EH (cell line): ENCODE measurements at places on chromosomes 1 and 21.
A peak's percentile ranks its signal among the peaks of the same experiment; 100 is the strongest.

DNA sequence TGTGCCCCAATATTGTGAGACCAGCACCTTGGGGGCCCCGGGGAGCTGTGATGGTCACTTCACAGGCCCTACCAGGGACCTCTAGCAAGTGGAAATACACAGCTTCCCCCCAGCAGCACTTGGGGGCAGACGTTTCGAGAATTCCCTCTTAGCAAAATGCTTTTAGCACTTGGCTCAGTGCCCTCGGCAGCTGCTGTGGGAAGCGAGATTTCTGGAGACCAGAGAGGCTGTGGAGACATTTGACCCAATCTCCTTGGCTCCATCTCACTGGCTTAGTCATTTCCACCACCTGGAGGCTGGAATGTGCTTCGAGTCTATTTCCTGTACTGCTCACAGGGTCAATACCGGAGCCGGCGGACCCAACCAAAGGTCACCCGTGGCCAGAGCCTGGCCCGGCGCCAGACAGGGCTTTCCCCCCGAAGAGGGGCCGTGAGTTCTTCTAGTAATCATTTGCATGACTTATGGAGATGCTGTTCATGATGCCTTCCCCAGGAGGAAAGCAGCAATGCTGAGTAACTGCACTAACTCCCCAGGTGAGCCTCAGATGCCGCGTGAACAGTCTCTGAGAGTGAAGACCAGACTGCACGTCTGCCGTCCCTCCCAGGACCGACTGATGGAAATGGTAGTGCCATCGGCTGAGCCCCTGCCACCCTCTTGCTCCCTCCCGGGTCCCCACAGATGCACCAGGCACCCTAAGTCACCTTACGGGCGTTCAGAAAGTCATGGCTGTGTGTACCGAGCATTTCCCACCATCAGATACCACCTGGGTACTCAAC lies 4.4 kb upstream of the C2CD2 start:
- DNase-seq: peak; percentile 93

DNA sequence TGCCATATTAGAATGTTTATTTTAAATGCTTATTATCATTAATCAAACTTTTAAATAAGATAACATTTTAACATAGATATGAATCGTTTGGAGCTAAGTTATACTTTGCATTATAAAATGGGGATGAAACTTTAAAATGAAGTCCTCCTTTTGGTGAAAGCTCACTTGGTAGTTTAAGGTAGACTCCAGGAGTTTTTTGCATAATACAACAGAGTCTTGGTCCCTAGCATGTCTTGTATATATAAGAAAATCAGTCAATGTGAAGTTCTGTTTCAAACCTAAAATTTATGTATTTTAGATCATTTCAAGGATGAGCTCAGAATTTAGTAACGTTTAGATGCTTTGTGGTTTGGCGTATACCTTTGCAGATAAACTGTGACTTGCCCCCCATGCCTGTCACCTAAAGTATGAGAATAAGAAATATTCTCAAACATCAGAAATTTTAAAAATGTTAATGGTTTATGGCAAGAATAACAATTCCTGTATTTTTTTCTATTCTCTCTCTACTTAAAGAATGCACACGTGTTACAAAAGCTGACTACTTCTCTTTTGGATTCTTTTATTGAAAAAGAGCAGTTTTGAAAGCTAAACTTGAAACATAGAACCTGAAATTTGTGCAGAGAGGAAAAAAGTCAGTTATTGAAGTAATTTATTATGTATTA lies 3.8 kb downstream of the NFIA start:
- DNase-seq: no peak

GRCh38 chr1:220680085-220680687 lies 10.0 kb upstream of the C1orf115 start:
- peak; percentile 48 for DNase-seq

DNA sequence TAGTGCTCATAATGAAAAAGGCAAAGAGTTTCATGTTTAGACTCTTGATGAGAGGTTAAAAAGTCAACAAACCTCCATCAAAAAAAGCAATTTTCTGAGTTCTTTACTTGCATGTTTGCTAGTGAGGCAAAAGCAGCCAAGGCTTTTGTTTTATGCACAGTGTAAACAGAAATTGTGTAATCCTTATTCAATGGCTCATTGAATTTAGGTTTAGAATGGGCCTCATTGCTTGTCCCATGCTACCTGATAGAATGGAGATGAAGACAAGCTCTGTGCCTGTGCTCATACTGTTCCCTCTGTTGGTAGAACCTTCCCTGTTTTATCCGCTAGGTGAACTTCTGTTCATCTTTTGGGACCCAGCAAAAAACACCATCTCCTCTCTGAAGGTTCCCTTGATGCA lies 10.0 kb upstream of the LRRC8D start:
- DNase-seq: no peak

DNA sequence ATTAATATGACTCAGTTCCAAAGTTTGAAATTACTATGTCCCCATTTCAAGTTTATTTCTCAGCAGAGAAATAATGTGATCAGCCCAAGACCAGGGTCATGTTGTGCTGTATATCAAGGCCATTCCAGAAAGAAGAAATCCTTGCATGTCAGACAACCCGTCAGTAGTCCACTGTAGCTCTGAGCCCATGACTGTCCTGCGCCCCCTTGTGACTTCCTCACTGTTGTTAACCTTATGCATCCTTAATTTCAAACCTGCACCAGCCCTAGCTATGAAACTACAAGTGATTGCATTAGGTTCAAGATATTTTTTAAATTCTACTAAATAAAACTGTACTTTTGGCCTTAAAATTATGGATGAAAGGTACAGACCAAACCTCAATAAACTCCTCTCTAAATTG lies 133.0 kb downstream of the LRRC7 start:
- DNase-seq: peak; percentile 38

- no peak for DNase-seq
Measured at GRCh38 chr1:159342761-159343425, 40.8 kb downstream of the FCER1A start.

GRCh38 chr1:85549834-85550233 lies 30.7 kb upstream of the CCN1 start:
- no peak for DNase-seq

- peak; percentile 92 for DNase-seq
Measured at GRCh38 chr1:27365372-27366112, 1.2 kb downstream of the MAP3K6 start.

- DNase-seq: no peak
Measured at GRCh38 chr1:44336668-44337067, 18.4 kb downstream of the ERI3 start.

GRCh38 chr1:195185321-195185720 lies 1422.9 kb downstream of the KCNT2 start:
- no peak for DNase-seq

DNA sequence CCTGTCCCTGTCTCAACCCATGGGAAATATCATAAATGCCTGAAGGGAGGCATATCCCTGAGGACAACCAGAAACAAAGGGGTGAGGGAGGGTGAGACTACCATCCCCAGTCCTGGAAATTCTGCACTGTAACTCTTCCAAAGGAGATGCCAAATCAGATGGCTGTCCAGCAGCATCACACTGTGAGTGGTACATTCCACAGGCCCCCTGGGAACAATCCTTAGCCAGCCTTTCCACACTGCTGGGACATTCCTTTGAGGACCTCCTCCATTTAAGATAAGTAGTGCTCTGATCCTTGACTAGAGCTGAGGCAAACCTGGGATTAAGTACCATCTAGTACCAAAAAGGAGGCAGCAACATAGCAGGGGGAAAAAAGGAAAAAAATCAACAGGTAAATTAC lies 10.7 kb downstream of the IVL start:
- peak; percentile 13 for DNase-seq

DNA sequence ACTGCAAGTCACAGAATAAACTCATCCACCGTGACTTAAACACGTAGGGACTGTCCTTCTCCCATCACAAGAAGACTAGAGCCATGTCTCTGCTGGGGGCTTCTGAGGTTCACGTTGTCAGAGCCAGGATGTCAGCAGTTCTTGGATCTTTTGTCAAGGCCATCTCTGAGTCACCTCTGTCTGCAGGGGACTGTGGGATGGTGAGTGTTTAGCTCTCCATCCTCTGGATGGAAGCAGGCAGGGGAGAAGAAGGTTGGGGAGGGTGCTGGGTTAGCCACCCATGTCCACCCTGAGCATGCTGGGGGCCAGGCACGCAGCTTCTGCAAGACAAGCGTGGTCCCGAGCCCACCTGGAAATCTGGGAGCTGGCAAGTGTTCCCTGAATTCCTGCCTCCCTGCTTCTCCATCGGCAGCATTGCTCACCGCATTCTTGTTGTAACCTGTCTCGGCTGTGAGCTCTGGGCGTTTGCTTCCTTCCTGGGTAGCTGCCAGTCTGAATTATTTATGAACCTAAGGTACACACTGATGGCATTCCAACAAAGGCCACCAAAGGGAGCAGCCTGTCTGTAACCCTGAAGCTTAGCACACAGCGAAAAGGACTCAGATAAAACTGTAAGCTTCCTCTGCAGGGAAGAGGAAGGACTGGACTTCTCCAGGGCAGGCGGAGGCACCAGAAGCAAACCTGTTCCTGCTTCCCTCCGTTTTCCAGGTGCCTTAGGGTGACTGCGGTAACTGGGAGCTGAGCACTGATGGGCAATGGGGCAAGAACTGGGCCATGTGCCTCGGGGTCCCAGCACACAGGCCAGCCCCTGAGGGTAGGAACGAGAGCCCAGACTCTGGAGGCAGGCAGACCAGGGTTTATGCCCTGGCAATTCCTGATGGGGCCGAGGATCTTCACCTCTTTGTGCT lies 88.6 kb downstream of the RIPK4 start:
- DNase-seq: peak; percentile 51

GRCh38 chr21:42523941-42524340 lies 10.3 kb downstream of the SLC37A1 start:
- no peak for DNase-seq

- peak; percentile 99 for DNase-seq
Measured at GRCh38 chr1:244163861-244164510, 112.9 kb downstream of the ZBTB18 start.

DNA sequence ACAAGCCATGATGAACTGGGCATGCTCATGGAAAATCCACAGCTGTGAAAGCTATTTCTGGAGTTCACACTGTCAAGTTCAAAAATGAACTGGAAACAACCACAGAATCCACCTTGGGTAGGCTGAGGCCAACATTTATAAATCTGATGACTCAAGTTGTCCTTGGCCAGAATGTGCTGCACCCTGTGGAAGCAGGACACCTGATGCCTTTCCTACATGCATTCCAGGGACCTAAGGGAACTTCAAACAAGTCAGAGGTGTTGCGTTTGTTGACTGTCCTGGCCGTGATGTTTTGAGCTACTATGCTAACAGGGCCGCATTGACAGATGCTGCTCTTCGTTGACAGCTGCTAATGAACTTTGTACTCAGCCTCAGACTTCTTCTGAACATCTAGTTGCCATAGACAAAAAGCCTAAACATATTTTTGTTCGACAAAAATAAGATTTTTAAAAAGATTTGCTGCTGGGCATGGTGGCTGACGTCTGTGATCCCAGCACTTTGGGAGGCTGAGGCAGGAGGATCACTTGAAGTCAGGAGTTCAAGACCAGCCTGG lies 127.9 kb upstream of the SLC45A1 start:
- no peak for DNase-seq

DNA sequence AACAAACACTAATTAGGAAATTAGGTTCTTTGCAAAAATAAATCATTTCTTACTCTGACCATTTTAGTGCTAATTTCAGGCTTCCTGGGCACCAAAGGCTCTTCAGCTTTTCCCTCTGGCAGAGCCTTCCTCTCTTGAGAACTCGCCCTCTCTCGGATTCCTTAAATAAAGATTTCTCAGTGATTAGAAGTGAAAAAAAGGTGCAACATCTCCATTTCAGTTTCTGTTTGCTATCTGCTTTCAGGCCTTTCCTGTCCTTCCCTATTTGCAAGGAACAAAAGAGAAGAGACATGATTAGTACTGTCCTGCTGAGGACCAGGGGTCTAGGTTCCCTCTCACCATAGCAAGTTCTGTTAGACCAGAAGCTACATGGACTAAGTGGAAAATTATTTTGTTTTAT lies 27.8 kb upstream of the CACYBP start:
- no peak for DNase-seq

DNA sequence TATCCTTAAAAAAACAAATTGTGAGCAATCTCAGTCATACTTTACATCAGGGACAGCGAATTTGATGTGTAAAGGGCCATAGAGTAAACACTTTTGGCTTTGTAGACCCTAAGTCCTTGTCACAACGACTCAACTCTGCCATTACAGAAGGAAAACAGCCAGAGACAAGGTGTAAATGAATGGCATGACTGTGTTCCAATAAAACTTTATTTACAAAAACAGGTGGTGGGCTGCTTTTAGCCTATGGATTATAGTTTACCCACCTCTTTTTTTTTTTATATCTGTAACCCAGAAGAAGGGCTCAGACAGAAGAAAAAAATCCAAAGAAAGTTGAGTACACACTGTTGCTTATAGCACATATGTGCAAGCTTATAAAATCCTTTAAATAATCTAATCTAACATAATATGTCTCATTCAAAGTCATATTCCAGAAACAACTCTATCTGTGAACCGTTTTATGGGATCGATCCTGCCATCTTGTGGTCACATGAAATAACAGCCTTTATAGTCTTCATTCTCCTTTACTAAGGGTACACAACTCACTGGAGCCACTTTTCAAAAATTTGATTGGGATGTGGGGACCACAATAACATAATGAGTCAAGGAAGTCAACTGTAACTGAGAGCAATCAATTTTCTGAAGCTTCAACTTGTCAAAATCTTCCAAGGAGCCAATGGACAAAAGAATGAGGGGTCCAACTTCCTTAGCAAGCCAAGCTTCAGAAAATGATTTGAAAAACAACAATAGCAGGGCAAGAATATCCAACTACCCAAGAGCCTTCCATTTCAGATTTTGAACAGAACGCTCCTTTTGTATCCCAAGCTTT lies 142.2 kb upstream of the KRTAP19-8 start:
- peak; percentile 32 for DNase-seq

DNA sequence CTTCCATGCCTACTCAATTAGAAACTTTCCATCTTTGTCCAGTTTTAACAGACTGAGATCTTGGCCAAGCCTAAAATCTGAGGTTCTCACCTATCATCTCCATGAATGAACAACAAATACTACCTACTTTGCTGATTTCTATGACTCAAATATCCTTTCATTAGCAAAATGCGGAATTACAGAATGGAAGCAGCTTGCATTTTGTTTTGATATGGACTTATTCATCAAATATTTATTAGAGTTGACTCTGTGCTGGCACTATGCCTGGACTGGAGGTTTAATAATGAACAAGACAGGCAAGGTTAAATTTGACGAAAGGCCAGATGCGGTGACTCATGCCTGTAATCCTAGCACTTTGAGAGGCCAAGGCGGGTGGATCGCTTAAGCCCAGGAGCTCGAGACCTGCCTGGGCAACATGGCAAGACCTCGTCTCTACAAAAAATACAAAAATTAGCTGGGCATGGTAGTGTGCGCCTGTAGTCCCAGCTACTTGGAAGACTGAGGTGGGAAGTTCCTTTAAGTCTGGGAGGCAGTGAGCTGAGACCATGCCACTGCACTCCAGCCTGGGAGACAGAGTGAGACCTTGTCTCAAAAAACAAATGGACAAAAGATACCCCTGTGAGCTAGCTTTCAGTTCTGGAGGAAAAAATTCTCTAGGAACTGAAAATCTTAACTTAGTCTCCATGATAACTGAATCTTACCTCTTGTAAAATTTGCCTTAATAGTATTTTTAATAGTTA lies 29.4 kb upstream of the SOD1 start:
- peak; percentile 77 for DNase-seq
